AG04449 (cell line): ENCODE measurements at places on chromosomes 1 and 21.

DNA sequence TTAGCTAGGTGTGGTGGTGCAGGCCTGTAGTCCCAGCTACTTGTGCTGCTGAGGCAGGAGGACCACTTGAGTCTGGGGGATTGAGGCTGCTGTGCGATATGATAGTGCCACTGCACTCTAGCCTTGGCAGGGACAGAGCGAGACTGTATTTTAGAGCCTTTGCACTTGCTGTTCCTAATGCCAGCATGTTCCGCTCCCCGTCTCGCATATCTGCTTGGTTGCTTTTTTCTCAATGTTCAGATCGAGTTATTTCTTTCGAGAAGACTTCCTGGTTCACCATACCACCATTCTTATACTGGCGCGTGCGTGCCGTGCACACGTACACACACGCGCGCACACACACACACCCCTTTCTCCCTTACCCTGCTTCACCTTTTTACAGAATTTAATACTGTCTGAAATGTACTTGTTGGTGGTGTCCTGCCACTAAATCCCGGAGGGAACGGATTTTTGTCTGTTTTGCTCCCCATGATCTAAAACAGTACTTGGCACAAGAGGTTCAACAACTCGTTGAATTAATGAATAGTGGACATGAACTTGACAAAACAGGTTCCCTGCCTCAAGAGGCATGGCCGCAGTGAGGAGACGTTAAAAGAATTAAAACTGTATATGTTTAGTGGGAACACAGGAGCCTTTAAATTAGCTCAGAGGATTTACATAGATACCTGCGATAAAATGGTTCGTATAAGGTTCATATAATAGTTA, 1.1 kb upstream of the RPRD2 start:
- DNase-seq, result no peak

GRCh38 chr1:93346421-93346993, 800 bp downstream of the DR1 start:
- no peak for DNase-seq

GRCh38 chr1:247453245-247453644, 4.7 kb downstream of the OR2B11 start:
- DNase-seq, result no peak

DNA sequence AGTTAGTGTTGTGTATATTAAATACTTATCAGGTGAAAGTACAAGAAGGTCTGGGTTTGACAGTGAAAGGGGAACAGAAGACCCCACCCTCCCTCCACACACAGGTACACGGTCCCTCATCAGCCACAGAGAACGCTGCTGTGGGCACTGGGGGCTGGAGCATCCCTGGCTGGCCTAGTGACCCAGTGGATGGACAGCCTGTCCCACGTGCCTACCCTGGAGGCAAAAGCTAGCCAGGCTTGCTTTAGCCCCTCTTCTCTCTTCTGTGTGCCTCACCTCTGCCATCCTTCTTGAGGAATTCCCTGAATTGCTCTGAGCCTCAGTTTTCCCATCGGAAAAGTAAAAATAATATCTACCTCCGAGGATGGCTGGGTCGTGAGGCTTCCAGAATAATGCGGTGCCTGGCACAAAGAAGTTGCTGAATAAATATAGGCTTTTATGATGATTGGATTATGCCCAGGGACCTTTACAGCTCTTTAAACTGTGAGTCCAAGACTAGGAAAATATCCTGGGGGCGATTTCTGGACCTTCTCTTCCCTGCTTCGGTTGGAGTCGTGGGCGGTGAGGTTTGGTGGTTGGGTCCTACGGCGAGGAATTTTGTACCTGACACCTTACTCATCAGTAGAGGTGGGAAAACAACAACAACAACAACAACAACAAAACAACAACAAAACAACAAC, 918 bp downstream of the IFNLR1 start:
- no peak for DNase-seq

- DNase-seq, result no peak
Observed at GRCh38 chr1:180215856-180216625, 14.0 kb upstream of the LHX4 start.

- DNase-seq, result no peak
Observed at GRCh38 chr1:160681891-160682140, 29.8 kb downstream of the CD48 start.

GRCh38 chr1:25804244-25804963, 4.4 kb downstream of the SELENON start:
- DNase-seq, result no peak

DNA sequence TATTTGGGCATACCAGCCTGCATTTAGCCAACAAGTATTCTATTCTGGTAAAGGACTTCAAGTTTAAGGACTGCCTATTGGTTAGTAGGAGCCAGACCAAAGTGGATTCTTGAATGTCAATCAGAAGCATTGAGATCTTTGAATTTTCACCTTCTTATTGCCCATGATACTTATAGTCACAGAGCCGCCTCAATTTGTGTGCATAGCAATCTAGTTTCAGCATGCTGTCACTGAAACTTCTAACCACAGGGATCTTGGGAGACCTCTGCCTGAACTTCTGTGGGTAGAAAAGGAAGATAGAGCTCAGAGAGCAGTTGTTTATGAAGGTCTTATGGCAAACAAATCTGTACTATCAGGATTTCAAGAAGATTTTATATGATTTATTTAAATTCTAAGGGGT, 501.4 kb upstream of the USP24 start:
- DNase-seq, result no peak

DNA sequence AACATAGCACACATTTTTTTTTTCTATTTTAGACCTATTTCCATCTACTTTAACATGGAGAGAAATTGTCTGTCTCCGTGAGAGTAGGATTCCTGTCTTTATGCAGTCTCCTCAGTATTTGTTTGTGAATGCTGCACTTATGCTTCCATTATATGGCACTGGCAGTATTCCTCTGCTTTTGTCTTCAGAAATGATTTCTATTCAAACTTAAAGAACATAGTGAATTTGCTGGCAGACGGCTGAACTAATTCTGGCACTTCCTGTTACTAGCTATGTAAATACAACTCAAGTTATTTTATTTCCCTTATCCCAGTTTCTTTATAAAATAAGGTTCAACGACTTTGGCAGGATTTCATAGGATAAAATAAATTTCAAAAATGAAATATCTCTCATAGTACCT, 45.3 kb downstream of the KCTD3 start:
- no peak for DNase-seq
